ENCODE measurements at places on chromosomes 6 and 20.

DNA sequence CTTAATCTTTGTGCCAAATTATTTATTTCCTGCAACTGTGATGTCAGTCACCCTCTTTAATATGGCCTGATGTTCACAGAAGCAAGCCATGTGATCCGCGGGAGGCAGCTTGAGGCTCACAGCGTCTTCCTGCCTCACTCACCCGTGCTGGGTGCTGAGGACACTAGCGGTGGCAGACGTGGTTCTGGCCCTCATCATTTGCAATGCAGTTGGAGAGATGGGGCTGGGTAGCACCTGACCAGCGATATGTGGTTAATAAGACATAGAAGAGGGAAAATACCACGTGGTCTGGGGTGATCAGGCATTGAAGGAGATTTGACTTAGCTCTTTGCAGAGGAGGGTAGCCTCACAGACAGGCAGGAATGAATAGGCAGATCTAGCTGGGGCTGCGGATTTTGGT, 264.7 kb downstream of the TMEM242 start:
- DNase-seq, result no peak

DNA sequence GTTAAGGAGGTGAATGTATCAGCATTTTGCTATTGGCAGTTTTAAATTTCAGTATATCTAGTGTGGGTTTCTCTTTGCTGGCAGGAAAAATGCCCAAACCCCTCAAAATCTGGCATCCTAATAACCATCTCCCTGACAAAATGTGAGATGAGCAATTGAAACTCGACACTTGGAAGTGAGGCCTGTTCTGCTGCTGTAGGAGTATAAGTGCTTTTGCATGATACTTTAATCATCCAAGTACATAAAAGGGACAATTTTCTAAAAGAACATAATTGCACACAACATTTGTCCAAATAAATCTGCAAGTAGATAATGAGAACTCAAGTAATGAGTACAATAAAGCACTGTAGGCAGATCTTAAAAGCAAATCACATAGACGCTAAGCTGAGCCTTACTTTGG, 36.5 kb downstream of the LAMP5 start:
- no peak for DNase-seq

DNA sequence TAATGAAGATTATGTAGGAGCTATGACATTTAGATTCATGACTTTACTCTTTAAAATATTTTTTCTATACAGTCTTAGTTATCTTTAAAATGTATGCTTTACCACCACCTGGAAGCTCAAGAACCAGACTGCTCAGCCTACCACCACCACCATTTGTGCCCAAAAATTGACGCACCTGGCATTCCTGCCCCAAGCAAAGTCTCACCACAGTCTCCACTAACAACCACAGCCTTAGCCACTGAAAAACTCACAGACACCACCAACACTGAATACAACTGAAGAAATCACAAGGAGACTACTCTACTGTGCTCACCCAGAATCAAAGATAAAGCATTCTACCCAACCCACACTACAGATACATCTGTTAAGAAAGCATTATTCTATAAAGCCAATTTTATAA, 201.9 kb upstream of the PDE10A start:
- no peak for DNase-seq

DNA sequence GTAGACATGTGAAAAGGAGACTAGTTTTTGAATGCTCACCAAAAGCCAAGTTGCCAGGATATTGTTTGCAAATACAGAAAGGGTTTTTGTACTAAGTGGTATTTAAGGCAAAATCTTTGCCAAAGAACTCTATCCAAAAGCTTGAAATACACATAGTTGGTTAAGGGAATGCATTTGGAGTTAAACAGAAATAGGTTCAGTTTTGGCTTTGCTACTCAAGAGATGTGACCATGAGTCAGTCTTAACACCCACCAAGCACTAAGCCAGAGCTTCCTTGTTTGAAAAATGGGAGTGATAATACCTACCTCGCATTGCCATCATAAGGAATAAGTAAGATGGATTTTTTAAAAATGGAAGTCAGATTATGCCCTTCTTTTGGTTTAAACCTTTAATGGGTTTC, 191.7 kb upstream of the LAMP5 start:
- DNase-seq, result no peak

DNA sequence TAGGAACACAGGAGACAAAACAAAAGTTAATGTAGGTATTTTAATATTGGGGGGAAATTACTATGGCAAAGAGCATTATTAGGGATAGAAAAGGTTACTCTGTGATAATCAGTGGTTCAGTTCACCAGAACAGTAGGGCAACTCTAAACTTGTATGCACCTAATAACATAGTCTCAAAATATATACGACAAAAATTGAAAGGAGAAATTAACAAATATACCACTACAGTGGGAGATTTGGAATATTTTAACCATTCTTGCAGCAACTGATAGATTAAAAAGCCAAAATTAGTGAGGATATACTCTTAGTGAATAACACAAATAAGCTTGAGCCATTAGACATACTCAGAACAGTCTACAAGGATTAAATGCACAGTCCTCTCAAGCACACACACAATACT, 11.0 kb downstream of the ARMC12 start:
- no peak for DNase-seq

DNA sequence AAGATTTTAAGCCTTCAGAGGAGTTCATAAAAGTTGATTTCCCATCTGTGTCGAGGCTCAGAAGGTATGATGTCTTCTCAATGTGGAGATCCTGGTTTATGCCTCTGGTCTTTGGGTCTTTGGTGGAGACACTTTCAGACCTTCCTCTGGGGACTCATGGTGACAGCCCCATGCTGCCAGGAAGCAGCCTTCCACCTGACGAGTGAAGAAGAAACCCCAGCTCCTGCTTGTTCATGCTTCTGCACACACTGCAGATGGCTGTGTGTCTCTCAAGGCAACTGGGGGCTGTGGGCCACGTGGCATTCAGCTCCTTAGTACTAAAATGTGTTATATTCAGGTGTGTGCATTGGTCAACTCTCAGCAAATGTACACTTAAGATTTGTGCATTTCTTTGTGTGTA, 4.9 kb upstream of the SCP2D1 start:
- no peak for DNase-seq

DNA sequence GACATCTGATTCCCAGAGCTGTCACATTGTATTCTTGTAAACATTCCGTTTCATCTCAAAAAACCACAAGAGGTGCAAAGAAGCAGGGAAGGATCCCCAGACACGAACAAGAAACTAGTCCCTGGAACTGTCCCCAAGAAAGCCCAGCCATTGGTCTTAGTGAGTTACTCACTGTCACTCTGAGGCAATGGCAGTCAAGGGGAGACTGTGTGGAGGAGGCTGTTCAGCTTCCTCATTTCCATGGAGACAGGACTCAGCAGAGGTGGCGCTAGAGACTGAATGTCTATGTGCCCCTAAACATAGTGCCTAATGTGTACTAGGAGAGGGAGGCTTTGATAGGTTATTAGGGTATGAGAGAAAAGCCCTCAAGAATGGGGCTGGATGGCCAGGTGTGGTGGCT, 11.1 kb downstream of the ULBP1 start:
- DNase-seq, result no peak

DNA sequence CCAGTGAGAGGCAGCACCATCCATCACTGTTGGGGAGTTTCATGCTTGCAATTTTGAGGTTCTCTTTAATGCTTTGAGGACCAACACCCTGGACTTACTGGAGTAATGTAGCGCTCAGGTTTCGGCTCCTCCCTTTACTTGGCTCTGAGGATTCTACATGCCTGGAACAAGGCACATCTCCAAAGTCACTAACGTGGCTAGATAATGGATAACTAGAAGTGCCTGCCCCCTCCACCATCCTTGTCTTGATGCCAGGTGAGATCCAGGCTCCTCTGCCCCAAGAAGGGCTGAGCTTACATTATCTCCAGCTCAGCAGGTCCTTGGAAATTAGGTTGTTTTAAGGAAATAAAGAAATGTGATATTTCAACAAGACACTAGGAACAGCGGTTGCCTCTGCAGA, 75.5 kb upstream of the ZNFX1 start:
- DNase-seq, result no peak

GRCh38 chr6:15290962-15291704, 45.3 kb downstream of the JARID2 start:
- DNase-seq, result no peak
